ENCODE measurements at places on chromosomes 16 and 17.

- DNase-seq: no peak
Measured at GRCh38 chr17:40309949-40310510, 1.1 kb downstream of the RARA start.

DNA sequence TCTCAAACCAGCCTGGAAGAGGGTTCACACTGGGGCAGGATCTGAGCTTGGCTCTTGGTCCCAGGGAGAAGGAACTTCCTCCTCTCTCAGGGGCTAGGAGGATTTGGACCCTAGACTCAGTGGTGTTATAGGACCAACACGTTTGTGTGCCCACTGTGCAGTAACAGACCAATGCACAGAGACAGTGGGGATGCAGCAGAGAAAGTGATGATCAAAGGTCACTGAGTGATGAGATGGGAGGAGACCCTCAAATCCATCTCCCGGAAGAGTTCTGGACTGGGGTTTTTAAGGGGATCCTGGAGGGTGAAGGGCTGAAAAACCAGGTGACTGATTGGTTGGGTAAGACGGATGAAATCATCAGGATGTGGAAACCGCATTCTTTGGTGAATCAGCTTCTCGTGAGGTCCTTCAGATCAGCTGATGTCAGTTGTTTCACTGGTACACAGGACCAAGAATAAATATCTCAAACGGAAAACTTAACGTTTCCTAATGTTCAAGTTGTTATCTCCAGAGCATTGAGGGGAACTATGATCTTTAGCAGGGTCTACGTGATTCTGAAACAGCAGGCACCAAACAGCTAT lies 3.3 kb upstream of the VAC14 start:
- DNase-seq: no peak

- no peak for DNase-seq
Measured at GRCh38 chr17:48392857-48393256, 37.2 kb downstream of the SKAP1 start.

DNA sequence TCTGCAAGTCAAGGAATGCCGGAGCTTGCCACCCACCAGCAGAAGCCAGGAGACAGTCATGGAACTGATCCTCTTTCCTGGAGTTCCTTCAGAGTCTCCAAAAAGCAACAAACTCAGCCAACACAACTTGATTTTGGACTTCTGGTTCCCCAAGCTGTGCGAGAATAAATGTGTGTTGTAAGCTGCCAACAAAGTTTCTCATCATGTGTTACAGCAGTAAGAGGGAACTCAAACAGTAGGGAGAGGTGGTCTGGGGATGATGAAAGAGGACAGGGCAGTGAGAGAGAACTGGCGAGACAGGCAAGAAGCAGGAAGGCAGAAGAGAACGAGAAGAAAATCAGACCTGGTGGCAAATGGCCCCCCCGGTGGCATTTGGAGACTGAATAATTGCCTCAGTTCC lies 204.9 kb downstream of the MAF start:
- DNase-seq: no peak

- no peak for DNase-seq
Measured at GRCh38 chr17:33124871-33125551, 133.4 kb downstream of the SPACA3 start.

- peak; percentile 69 for DNase-seq
Measured at GRCh38 chr16:29290631-29291247, 115.8 kb downstream of the NPIPB11 start.

Measured in activated CD4-positive, alpha-beta T cell treated with anti-CD3 and anti-CD28 coated beads, Interleukin-2, amount 50 U/mL, for 48 hours (primary cell).